Inflammatory macrophage (primary cell): ENCODE measurements at places on chromosomes 12 and 14.

DNA sequence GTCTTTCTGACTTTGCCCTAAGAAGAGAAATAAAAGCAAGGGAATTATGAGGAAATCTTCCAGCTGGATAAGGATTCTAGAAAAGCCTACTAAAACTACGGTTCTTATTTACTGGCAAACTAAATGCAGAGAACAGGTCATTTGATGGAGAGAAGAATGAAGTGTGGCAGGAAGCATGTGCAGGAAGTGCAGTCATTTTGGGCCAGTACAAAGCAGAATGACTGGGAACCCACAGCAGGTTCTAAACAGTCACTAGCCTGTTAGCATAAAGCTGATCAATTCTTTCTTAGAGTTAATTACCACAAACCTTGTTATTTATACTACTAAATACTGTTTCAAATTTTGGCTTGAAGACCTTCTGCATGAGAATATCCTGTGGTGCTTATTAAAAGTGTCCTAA, 36.7 kb downstream of the CFAP54 start:
- no peak for DNase-seq

- DNase-seq = peak; percentile 84
These were observed 32.3 kb downstream of the NINJ2 start for GRCh38 chr12:630656-631632.

DNA sequence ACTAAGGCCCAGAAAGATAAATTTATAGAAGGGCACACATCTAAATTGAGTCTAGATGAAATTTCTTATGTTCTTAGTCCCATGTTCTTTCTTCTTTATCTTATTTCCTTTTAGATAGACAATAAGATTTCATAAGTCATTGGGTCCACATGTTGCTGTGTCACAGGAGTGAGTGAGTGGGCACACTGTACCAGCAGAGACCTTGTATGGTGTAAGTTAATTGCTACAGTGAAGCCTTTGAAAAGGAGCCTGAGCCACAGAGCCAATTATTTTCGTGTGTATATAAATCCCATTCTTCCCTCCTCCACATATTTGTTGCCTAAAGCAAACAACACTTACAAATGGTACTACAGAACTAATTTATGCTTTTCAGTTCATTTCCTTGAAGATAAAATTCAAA, 79.1 kb downstream of the GRIP1 start:
- DNase-seq = peak; percentile 76

GRCh38 chr12:62899568-62900390, 35.2 kb downstream of the PPM1H start:
- DNase-seq = peak; percentile 24

DNA sequence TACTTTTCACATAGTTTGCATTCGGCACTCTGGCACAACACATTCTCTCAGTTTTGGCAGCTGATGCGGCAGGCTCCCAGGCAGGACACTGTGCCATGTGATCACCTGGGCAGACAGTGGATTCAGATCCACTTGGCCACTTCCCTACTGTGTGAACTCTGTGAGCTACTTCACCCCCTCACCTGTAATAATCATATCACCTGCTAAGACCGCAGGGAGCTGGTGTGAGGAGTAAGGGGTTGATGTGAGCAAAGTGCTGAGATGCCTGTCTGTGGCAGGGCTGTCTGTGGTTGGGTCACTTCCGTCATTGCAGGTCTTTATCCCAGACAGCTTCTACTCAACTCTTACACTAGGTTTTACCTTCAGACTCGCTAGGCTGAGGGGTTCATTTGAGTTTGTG, 50.4 kb upstream of the AMN start:
- DNase-seq = no peak

DNA sequence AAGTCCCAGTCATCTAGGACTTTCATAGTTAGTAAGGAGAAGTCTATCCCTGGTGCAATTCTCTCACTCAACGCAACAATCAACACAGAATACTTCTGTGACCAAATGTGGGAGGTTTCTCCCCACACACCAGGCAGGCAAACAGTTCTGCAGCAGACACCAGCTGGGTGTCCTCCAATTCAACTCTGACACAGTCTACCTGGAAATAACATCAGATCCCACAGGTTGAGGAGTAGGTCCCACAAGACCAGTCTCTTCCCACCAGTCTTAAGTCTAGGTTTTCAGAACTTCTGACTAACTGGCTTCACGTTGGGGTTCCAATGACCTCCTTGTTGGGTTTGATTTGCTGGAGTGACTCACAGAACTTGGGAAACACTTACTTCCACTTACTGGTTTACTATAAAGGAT, 14.8 kb downstream of the ACOT6 start:
- DNase-seq = peak; percentile 87

GRCh38 chr14:60090864-60091519, 731 bp upstream of the PCNX4 start:
- DNase-seq = no peak

- DNase-seq = no peak
These were observed 62.1 kb upstream of the G2E3 start for GRCh38 chr14:30496852-30497251.

DNA sequence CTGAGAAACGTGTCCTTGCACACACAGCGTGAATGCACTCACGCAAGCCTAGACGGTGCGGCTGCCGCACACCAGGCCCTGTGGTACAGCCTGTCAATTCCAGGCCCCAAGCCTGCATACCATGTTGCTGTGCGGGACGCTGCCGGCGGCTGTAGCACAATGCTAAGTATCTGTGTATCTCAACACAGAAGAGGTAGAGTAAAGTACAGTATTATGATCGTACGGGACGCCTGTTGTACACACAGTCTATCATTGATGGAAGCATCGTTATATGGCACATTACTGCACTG, 45.0 kb downstream of the AMN start:
- no peak for DNase-seq

- DNase-seq = no peak
These were observed 3.6 kb downstream of the AKAP6 start for GRCh38 chr14:32332415-32333316.

- DNase-seq = no peak
These were observed 184.8 kb upstream of the NTF3 start for GRCh38 chr12:5247144-5247543.

- no peak for DNase-seq
These were observed 4.5 kb upstream of the DHRS7 start for GRCh38 chr14:60169722-60170121.

- DNase-seq = no peak
These were observed 89.2 kb downstream of the SPPL3 start for GRCh38 chr12:120814903-120815429.

DNA sequence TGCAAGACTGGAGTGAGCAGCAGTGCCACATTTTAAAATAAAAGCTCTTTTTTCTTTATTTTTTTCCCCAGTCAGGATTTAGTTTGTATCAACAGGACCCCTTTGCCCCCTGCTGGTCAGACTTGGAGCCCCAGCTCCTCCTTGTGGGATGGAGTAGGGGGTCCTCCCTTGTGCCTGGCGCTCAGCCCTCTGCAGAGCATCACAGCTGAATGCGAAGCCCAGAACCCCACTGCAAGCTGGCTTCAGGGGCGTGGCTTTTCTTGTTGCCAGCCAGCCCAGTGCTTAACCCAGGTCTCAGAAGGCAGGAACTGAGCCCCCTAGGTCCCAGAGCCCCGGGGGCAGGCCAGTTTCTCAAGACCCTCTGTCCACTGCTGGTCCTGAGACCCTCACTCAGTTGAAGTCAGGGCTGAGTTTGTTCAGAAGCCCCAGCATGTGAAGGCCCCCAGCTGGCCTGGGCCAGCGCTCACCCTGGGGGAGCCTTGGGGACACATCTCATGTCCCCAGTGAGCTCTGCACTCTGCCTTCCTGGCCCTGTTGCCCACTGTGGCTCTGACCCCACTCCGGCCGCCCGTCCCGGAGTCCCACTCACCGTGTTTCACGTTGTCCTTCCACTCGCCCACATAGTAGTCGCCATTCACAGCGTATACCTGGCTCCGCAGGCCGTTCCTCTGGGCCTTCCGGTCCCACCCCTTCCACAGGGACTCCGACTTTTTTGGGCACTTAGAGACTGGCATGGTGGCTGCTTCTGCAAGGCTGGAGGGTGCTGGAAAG, 519 bp downstream of the MORN3 start:
- DNase-seq = no peak
